ENCODE measurements at places on chromosomes 2 and 18.

- no peak overlapping the region for H3K4me3 ChIP-seq
- no peaks in the 10 kb centered on the region for H3K27me3 ChIP-seq
- peak; percentile 19 for DNase-seq
- no peak overlapping the region for H3K27ac ChIP-seq
These were observed 82.5 kb downstream of the EDAR start for GRCh38 chr2:108906403-108907077.

DNA sequence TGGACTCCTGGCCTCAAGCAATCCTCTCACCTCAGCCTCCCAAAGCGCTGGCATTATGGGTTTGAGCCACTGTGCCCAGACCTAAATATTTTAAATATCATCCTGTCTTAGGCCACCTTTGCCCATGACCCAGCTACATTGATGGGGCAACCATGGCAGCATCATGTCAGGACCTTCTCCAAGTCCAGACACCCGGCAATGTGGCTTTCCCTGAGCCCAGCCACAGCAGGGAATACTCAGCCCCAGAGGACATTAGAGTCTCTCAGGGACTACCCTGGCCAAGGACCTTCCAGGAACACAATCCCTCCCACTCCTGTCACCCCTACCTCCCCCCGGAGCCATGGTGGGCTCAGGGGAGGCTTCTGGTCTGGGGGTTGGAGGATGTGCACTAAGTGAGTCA is 72.8 kb downstream of the SMAD7 start:
- no peak for DNase-seq
- H3K36me3 ChIP-seq, result no peaks in the 10 kb centered on the region
- no peak overlapping the region for H3K4me3 ChIP-seq
- H3K27ac ChIP-seq, result no peak overlapping the region

- no peaks in the 10 kb centered on the region for H3K27me3 ChIP-seq
- no peak overlapping the region for H3K4me3 ChIP-seq
- H3K36me3 ChIP-seq, result no peaks in the 10 kb centered on the region
- no peak for DNase-seq
- H3K4me1 ChIP-seq, result no peaks in the 10 kb centered on the region
- H3K27ac ChIP-seq, result no peak overlapping the region
These were observed 62.3 kb upstream of the NCK2 start for GRCh38 chr2:105682401-105682800.

GRCh38 chr18:14976736-14977430 is 228.9 kb downstream of the ANKRD30B start:
- peaks cover 21% of the 10 kb centered on the region for H3K36me3 ChIP-seq
- no peak for DNase-seq
- H3K4me3 ChIP-seq, result no peak overlapping the region
- no peak overlapping the region for H3K27ac ChIP-seq
- H3K27me3 ChIP-seq, result no peaks in the 10 kb centered on the region

DNA sequence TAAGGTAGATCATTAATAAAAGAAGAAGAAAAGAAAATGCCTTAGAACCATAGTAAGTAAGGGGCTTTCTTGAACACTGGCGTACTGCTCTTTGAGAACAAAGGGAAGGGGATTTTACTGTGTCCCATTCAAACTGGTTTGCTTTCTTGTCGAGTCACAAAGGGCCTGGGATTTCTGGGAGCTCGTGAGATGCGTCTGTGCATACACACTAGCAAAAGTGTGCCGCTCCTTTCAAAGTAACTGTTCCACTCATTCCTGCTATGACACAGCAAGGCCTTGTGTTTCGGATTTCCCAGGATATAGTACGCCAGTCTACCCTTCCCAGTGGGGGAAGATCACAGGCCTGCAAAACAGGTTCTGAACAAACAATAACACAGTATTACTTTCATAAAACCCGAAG is 93.0 kb downstream of the KCTD18 start:
- no peak overlapping the region for H3K4me3 ChIP-seq
- no peaks in the 10 kb centered on the region for H3K4me1 ChIP-seq
- no peak overlapping the region for H3K27ac ChIP-seq
- H3K27me3 ChIP-seq, result no peaks in the 10 kb centered on the region
- peaks cover 12% of the 10 kb centered on the region for H3K36me3 ChIP-seq
- no peak for DNase-seq

- H3K27ac ChIP-seq, result no peak overlapping the region
- DNase-seq, result no peak
- H3K4me3 ChIP-seq, result no peak overlapping the region
- H3K4me1 ChIP-seq, result no peaks in the 10 kb centered on the region
- H3K27me3 ChIP-seq, result no peaks in the 10 kb centered on the region
These were observed 24.2 kb upstream of the UGT1A8 start for GRCh38 chr2:233593201-233593600.

All from H9 (cell line).